Right renal pelvis (tissue), 4 donors: ENCODE measurements at places on chromosomes 16 and 17.

DNA sequence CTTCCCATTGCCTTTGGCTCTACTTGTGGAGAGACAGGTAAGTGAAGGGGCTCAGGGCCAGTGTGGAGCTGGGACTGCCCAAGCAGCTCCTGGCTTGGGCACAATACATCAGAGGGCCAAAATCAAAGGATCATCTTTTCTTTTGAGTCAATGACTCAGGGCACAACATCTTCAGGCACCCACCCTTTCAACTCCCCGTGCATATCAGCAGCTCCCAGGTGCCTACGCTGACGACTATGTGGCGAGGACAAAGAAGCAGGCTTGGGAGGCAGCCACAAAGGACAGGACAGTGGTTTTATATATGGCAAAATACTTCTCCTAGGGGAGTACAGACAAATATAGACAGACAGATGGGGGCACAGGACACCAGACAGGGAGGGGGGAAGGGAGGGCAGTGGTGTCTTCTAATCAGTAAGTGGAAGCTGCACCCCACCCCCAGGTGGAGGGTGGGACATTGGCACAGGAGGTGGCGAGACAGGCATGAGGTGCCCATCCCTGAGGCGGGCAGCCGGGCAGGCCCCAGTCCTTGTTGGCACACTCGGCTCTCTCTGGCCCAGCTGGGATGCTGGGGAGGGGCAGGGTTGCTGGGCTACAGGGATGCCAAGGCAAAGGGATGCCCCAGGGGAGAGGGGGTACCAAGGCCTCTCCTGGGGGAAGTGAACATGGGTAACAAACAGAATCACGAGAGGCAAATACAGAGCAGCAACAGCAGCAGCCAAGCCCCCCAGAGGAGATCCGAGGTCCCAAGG is 7.7 kb upstream of the ARL5C start:
- no peak for DNase-seq

DNA sequence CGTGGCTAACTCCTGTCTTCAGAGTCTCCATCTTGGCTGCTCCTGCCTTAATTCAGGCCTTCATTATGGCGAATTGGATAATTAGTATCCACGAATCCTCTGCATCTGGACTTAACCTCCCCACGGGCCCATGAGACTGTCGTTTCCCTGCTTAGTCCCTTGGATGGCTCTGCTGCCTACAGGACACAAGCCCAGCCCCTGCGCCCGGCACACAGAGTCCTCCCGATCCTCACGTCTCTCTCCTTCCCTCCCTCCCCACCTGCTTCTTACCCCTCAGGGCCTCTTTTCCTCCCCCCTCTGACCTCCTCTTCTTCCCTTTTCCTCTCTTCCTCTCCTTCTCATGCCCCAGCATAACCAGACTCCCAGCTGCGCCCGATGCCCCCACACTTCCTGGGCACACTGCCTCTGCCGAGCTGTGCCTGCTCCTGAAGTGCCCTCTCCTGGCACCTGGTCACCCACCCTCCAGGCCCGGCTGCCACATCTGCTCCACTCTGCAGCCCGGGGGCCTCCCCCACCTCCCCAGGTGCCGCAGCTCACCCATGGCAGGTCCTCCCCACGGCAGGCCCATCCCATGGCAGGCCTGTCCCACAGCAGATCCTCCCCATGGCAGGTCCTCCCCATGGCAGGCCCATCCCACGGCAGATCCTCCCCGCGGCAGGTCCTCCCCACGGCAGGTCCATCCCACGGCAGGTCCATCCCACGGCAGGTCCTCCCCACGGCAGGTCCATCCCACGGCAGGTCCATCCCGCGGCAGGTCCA is 45.9 kb downstream of the RPH3AL start:
- DNase-seq, result no peak

- no peak for DNase-seq
These were observed 78.5 kb downstream of the RAB11FIP4 start for GRCh38 chr17:31469959-31470358.

DNA sequence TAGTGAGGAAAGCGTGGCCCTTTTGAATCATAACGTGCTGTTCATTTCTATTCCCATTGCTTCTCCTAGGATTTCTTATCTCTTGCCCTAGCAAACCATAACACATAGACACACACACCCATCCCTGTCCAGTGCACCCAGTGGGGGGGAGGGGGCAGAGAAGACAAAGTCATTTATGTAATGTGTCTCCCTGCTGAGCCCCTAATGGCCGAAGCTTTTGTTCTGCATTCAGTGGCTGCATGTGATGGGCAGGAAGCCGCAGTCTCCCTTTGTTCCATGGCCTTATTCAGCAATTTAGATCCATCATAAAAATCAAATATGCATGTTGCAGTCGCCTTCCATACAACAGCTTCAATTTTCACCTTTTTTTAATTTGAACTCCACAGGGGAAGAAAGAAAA is 325.4 kb downstream of the ZFHX3 start:
- DNase-seq, result no peak

DNA sequence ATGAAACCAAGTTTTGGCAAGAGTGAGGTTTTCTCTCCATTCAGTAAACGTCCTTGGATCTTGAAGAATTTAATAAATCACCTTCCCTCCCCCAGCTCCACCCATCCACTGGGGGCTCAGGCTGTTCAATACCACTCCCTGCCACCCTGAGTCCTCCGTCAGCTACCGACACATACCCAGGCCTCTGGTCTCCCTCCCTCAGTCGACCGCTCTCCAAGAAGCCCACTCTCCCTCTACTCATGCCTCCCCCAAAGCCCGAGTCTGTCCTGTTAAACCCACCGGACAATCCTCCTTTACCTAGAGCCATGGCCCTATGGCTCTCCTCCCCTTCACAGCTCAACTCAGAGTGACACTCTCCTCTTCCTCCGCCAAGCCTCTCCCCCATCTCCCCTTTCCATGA is 19.7 kb upstream of the SLC4A1 start:
- no peak for DNase-seq

DNA sequence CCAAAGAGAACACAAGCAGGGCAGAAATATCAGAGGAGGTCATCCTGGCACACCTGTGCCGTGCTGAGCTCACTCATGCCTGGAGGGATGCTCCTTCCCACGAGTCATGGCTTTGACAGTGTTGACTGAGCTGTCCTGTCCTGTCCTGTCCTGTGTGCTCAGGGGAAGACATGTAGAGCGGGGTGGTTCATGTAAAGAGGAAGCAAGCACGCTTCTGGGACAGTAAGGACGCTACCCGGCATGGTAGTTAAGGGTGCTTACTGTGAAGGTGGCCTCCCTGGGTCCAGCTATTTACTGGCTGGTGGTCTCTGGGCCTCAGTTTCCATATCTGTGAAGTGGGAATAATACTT is 398 bp downstream of the LGALS9 start:
- DNase-seq, result no peak
